ENCODE measurements at places on chromosomes 2 and 18.

DNA sequence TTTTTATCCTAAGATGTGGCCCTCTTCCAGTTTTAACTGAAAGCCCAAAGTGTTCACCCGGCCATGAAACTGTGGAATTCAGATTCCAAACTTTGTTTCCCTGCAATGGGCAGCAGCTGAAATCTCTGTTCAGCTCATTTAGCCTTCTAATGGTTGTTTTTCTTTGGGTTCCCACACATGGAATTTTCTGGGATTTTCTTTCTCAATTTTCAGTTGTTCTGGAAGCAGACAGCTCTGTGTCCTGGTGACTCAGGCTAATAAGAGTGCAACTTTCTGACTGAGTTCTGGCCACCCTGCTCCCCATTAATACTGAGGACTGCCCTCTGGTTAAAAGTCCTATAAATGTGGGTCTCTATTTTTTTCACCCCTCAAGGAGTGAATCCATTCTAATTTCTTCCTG lies 78.5 kb downstream of the PMS1 start:
- no peak overlapping the region for H3K4me3 ChIP-seq
- peaks cover 39% of the 10 kb centered on the region for H3K36me3 ChIP-seq
- no peak overlapping the region for H3K27ac ChIP-seq
- no peaks in the 10 kb centered on the region for H3K4me1 ChIP-seq
- no peak for DNase-seq
- H3K27me3 ChIP-seq: no peaks in the 10 kb centered on the region

DNA sequence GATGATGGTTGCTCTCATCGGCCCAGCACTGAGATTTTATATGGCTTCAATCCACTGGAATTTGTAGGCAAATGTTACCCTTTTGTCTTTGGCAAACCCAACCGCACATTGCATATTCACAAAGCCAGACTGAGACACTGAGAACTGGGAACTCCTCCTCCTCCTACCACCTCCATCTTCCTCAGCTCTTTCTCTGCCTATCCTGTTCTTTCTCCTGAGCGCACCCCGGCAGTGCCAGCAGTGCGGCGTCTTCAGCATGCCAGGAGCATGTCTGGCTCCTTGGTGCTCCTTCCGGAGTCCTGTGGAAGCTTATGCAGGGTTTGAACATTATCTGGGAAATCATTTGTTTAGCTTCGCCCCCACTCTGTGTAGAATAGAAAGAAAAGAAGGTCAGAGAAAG lies 50.8 kb downstream of the TRIB2 start:
- H3K27me3 ChIP-seq: peaks cover 8% of the 10 kb centered on the region
- H3K4me1 ChIP-seq: peaks cover 2% of the 10 kb centered on the region
- no peak for DNase-seq
- no peak overlapping the region for H3K27ac ChIP-seq
- H3K36me3 ChIP-seq: no peaks in the 10 kb centered on the region
- no peak overlapping the region for H3K4me3 ChIP-seq

- H3K27me3 ChIP-seq: no peaks in the 10 kb centered on the region
- peaks cover 19% of the 10 kb centered on the region for H3K4me1 ChIP-seq
- H3K36me3 ChIP-seq: no peaks in the 10 kb centered on the region
- H3K27ac ChIP-seq: no peak overlapping the region
- H3K4me3 ChIP-seq: no peak overlapping the region
Observed at GRCh38 chr2:10478916-10479315, 30.8 kb upstream of the ODC1 start.

DNA sequence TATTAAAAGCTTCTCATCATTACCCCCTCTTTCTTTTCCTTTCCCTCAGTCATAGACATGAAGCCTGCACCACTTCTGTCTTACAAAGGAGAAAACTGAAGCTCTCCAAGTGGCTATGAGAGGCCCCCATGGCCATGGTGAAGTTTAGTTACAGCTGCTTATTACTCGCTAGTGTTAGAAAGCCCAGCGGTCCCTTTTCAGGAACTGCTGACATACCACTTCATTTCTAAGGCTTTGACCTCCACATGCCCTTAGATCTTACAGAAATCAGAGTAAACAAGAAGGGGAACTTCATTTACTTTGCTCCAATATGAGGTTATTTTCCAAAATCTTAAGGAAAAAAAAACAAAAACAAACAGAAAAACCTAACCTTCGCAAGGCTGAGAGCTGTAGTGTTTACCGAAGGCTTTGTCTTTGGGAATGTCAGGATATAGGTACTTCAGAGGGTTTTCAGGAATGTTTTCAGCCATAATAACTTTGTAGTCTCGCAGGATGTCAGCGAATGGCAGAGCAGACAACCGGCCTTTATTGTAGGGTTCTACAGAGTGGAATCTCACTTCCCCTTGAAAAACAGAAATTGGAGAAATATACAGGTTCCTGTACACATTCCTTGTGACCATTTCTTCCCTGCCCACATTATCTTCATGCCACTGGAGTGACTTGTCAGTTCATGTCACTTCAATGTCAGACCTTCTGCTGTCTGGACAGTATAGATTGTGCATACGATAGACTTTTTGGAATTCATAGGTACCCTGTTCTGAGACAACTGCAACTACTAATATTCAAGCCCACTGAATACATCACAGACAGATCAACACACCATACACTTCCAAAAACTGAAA lies 18.8 kb upstream of the STAT1 start:
- peak overlapping the region; percentile 37 for H3K27ac ChIP-seq
- no peak overlapping the region for H3K4me3 ChIP-seq
- peaks cover 54% of the 10 kb centered on the region for H3K36me3 ChIP-seq
- no peaks in the 10 kb centered on the region for H3K27me3 ChIP-seq

DNA sequence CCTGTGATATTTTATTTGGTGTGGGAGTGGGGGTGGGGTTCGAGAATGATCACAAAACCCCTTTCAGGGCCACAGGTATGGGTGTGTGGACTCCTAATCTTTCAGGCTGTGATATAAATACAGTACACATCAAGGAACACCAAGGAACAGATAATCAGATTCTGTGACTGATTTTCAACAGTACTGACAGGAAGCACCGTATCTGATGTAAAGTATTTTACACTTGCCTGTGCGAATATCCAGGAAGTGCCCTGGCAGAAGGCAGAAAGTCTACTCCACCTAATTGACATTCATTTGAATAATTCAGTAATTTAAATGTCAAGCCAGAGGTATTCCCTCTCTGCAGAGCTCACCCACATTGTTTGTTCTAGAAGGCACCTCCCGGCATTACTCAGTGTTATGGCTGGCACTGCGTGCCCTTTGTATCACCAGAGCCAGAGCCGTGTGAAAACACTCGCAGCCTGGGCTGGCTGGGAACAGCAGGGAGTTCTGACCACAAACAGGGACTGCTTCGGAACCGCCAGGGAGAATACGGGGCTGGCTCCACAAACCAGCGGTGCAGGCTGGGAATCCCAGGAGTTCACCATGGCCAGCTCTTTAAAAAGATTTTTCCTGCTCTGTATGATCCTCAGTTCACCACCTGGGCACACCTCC lies 91.8 kb downstream of the ACVR1 start:
- H3K27me3 ChIP-seq: no peaks in the 10 kb centered on the region
- peaks cover 13% of the 10 kb centered on the region for H3K36me3 ChIP-seq
- H3K4me1 ChIP-seq: peaks cover 49% of the 10 kb centered on the region

DNA sequence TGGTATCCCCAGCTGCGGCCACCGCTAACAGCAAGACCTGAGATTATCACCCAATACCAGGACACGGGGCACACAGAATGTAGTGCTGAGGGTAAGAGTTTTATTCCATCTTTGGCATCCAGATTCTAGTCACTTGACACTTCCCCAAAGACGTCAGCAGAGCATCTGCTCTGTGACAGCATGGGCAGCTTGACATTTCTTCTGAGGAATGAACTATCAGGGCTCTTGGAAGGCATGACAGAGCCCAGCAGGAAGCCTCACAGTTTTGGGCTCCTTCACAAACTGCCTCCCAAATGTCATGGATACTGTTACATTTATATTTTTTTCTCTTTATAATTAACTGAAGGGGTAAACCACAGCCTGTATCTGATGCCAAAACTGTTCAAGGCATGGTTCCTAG lies 1010.7 kb downstream of the TDRD15 start:
- DNase-seq: no peak
- H3K27ac ChIP-seq: no peak overlapping the region
- no peaks in the 10 kb centered on the region for H3K27me3 ChIP-seq
- H3K36me3 ChIP-seq: no peaks in the 10 kb centered on the region

DNA sequence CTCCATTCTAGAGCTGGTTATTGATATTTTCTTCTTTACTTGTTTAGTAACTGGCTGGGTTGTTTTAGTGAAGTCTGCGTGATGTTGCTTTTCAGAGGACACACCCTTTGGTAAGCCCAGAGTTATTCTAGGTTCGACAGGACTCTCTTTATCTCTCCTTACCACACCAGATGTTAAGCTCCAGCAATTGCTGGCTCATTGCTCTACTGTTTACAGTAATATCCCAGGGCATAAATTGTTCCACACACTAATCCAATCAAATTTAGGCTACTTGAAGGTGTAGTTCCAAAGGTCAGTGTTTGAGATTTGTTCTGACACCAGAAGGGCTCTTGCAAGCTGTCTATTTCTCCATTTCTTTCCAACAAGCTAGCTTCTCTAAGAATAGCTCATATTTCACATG lies 506.6 kb downstream of the NR4A2 start:
- H3K27me3 ChIP-seq: no peaks in the 10 kb centered on the region
- no peaks in the 10 kb centered on the region for H3K4me1 ChIP-seq
- H3K36me3 ChIP-seq: no peaks in the 10 kb centered on the region
- DNase-seq: no peak

GRCh38 chr2:86686460-86686859 lies 33.6 kb upstream of the RMND5A start:
- no peak for DNase-seq
- no peak overlapping the region for H3K27ac ChIP-seq
- H3K4me1 ChIP-seq: no peaks in the 10 kb centered on the region

DNA sequence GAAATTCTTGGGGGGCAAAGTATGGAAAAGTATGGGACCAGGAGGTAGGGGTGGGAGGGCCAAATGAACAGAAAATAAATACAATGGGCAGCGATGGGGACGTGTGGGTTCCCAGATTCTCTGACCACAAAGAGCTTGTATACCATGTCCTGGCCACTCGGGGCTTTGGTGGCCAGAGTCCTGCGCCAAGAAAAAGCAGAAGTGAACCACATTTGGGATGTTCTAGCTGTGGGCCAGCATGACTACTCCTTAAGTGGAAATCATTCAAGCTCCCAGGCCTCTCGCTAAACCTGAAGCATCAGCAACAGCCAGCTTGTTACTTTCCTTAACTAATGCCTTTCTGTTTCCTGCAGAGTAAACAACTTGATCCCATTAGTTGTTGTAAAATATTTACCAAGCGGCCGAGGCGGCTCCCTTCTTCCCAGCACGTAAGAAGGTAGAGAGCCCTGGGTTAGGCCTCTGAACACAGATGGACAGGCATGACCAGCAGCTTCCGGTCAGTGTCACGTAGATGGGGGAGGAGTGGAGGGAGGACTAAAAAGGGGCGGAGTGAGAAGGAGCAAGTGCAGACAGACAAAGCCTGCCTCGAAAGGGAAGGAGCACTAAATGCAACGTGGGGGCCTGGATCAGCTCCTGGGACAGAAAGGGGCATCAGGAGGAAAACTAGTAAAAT lies 88.2 kb downstream of the GALNT14 start:
- H3K36me3 ChIP-seq: no peaks in the 10 kb centered on the region
- peaks cover 6% of the 10 kb centered on the region for H3K27me3 ChIP-seq
- DNase-seq: no peak
- H3K27ac ChIP-seq: no peak overlapping the region

GRCh38 chr2:150517951-150518680 lies 30.6 kb upstream of the RND3 start:
- no peaks in the 10 kb centered on the region for H3K4me1 ChIP-seq
- H3K36me3 ChIP-seq: no peaks in the 10 kb centered on the region
- no peak overlapping the region for H3K4me3 ChIP-seq
- peaks cover 4% of the 10 kb centered on the region for H3K27me3 ChIP-seq

DNA sequence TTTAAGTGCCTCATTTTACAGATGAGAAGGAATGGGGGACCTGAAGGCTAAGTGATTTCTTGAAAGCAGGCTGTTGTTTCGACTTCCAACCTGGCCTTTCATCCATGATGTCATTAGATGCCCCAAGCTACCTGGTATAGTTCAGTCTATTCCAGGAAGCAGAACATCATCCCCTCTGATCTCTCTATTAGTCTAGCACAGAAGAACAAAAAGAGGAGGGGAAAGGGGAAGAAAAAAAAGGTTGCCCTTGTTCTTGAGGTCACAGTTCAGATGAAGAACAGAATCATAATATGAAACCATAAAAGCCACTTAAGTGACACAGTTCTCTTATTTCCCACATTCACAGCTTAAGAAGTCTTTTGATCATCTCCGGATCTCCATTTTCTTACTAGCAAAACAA lies 386.2 kb upstream of the HNRNPA3 start:
- peaks cover 2% of the 10 kb centered on the region for H3K27me3 ChIP-seq
- H3K36me3 ChIP-seq: no peaks in the 10 kb centered on the region
- H3K4me1 ChIP-seq: peaks cover 35% of the 10 kb centered on the region
- DNase-seq: peak; percentile 11

GRCh38 chr2:113886479-113887008 lies 3.3 kb upstream of the ACTR3 start:
- H3K4me3 ChIP-seq: peak overlapping the region; percentile 94
- H3K27me3 ChIP-seq: no peaks in the 10 kb centered on the region
- H3K4me1 ChIP-seq: peaks cover 39% of the 10 kb centered on the region
- peak; percentile 69 for DNase-seq
- peaks cover 51% of the 10 kb centered on the region for H3K36me3 ChIP-seq
- H3K27ac ChIP-seq: peak overlapping the region; percentile 94

DNA sequence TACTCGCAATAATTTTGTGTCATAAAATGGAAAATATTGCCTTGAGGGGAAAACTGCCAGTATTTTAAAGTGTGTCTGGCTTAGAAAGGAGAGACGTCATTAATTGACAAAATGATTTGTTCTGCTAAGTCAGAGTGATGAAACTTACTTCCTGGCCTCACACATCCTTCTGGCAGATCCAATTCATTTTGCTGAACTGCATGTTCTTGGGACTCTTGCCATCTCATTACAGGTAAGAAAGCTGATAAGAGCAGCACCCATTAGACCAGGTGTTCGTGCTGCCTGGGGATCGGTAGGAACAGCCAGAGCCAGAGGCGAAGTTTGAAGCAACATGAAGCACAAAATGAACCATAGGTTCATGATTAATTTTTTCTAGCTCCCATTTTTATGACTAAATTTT lies 38.0 kb downstream of the KCNE4 start:
- no peak for DNase-seq
- H3K4me1 ChIP-seq: no peaks in the 10 kb centered on the region

- no peaks in the 10 kb centered on the region for H3K36me3 ChIP-seq
- no peak for DNase-seq
- H3K27ac ChIP-seq: no peak overlapping the region
- no peaks in the 10 kb centered on the region for H3K27me3 ChIP-seq
- no peak overlapping the region for H3K4me3 ChIP-seq
Observed at GRCh38 chr2:190162851-190163250, 100.3 kb upstream of the MSTN start.

GRCh38 chr2:144522897-144523595 lies 3.1 kb upstream of the ZEB2 start:
- peaks cover 23% of the 10 kb centered on the region for H3K4me1 ChIP-seq
- H3K27ac ChIP-seq: no peak overlapping the region
- H3K27me3 ChIP-seq: peaks cover 38% of the 10 kb centered on the region
- H3K4me3 ChIP-seq: peak overlapping the region; percentile 71
- no peaks in the 10 kb centered on the region for H3K36me3 ChIP-seq

DNA sequence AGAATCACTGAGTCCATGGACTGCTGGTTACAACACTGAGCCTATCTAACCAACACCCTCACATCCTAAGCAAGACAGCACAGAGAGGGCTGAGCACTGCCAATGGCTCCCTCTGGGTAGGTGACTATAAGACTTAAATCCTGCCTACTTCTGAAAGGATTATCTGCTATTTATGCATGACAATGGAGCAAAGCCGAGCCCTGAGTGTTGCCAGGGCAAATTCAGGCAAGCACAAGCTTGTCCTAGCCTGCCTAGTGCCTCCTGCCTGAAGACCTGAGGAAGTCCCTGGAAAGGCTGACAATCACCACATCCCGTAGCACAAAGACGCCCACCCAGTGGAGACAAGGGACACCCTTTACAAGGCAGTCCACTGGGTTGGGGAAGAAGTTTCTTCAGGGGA lies 129.7 kb downstream of the OSR1 start:
- no peaks in the 10 kb centered on the region for H3K36me3 ChIP-seq
- H3K4me1 ChIP-seq: no peaks in the 10 kb centered on the region
- H3K27ac ChIP-seq: no peak overlapping the region
- H3K4me3 ChIP-seq: no peak overlapping the region
- H3K27me3 ChIP-seq: no peaks in the 10 kb centered on the region
